GM23338 (cell line): ENCODE measurements at places on chromosomes 11 and 22.

DNA sequence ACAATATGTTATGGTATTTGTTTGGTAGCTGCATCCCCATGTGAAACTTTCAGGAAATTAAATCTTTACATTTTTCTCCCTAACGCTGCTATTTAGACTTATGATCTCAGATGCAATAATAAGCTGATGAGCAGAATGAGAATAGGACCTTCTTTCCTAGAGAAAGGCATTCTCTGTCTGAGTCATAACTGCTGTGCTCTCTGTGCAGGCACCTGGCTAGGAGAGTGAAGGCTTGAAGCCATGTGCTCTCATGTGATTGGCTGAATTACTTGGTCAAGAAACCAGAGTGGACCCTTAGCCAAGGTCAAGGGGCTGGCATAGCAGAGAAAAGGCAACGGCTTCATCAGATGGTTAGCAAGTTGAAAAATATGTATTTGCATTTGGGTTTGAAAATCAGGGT, 185.0 kb downstream of the ADAMTS15 start:
- no peak for DNase-seq

- no peak for DNase-seq
Measured at GRCh38 chr11:64751136-64751535, 7.2 kb upstream of the RASGRP2 start.

DNA sequence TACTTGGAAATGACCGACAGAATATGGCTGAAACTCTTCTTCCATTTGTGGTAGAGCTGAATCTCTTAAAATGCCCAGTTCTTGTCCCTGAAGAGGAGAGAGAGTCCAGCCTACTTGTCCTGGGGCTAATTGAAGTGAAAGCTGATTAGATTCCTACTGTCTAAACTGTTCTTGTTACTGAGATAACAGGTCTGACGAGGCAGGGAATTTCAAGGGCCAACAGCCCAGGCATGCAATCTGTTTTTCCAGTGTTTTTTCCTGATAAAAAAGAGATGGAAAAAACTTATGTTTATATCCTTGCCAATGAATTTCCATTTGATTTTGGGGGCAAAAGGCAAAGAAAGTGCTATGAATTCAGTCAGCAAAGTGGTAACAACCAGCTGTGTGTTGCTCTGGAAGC, 195.5 kb downstream of the ETS1 start:
- no peak for DNase-seq

GRCh38 chr22:20792221-20792965, 18.5 kb downstream of the SERPIND1 start:
- DNase-seq, result no peak

DNA sequence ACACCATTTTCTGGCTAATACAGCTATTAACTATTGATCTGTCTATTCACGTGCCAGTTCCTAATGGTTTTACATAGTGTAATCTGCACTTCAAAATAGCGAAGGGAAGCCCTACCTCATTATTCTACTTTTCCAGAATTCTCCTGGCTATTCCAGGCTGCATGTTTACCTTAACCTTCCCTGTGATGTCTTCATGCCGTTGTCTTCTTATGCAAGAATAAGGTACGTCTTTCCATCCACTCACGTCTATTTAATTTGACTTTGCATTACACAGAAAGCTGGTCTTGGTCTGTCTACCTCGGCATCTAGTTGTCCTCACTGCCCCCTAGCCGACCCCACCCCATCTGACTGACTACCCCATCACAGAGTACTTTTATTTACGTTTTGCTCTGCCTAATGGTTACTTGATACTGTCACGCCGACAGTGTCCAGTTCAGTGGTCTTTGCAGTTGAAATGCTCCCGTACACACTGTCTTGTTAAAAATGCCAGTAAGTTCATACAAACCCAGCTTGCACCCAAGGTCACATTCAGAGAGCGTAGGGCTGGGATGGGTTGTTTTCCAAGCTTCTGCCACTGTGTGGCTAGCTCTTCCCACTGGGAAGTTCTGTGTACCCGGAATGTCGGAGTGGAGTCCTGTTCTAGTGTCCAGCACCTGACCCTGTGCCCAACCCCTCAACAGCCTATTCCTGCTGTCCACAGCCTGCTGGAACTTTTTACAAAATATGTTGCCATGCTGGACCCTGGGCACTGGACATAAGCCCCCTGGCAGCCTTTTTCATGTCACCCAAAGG, 15.0 kb downstream of the NEAT1 start:
- no peak for DNase-seq

GRCh38 chr11:19374151-19374569, 133.4 kb upstream of the E2F8 start:
- DNase-seq, result no peak

DNA sequence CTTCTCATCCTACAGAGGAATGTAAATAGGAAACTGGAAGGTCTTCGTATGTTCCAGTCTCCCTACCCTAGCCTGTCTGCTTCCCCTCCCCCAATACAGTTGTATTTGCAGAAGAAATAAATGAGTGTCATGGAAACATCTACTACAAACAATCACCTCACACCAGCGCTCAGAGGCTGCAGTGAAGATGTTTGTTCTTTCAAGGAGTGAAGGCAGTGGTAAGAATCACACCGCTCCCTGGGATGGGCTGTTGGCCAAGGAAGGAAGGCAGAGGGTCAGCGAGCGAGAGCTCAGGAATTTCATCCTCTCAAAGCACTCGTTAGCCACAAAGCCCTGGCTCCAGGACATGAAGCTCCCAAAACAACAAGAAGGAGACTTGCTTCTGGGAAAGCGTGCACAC, 1.1 kb upstream of the IGSF9B start:
- peak; percentile 35 for DNase-seq
